ENCODE measurements at places on chromosomes 6 and 20. TPM values are rescaled to one million over a fixed set of nuclear protein-coding genes. Genes with fewer than 3 reads are reported as not detected.

Gene KIF25
- not detected for total RNA-seq

Gene SLC52A3
- not detected for total RNA-seq

Gene EIF6
- 91.3 TPM for total RNA-seq

Gene LCA5
- 0.15 TPM for total RNA-seq

Gene LTB
- total RNA-seq, result 1,194 TPM

Gene CRYBG1
- 59.2 TPM for total RNA-seq

Gene SOBP
- 0.38 TPM for total RNA-seq

Gene PTCRA
- total RNA-seq, result not detected

Gene E2F1
- 60.0 TPM for total RNA-seq

Gene SLC2A4RG
- 90.4 TPM for total RNA-seq

Gene SPTLC3
- not detected for total RNA-seq

Gene VSX1
- not detected for total RNA-seq

Gene OTOR
- not detected for total RNA-seq

Gene PSORS1C2
- total RNA-seq, result not detected

Gene SLC17A9
- total RNA-seq, result 5.8 TPM

Gene ZC3H12D
- total RNA-seq, result 37.4 TPM

Gene SPO11
- not detected for total RNA-seq

Gene TRDN
- total RNA-seq, result not detected

Gene PLCG1
- 267 TPM for total RNA-seq

Gene KCNQ5
- 4.7 TPM for total RNA-seq

Gene IER3
- 13.1 TPM for total RNA-seq

Gene VGLL2
- not detected for total RNA-seq

Gene ERVFRD-1
- not detected for total RNA-seq

Gene BCL2L1
- total RNA-seq, result 67.7 TPM

Gene SERAC1
- 7.0 TPM for total RNA-seq

Gene SPATA25
- total RNA-seq, result 0.30 TPM

Gene MROH8
- 2.2 TPM for total RNA-seq

Gene SIRPB1
- total RNA-seq, result 7.1 TPM

Gene SLC25A27
- total RNA-seq, result not detected

Gene ASIP
- total RNA-seq, result not detected

Gene GPR63
- 3.5 TPM for total RNA-seq

Gene SLC26A8
- total RNA-seq, result not detected

Gene FOXF2
- total RNA-seq, result not detected

Gene DCDC2
- not detected for total RNA-seq

Gene PLA2G7
- not detected for total RNA-seq

Gene RHAG
- total RNA-seq, result not detected

Gene CENPW
- total RNA-seq, result 54.3 TPM

Gene TCF21
- not detected for total RNA-seq

Gene SLC17A4
- not detected for total RNA-seq

Gene COX4I2
- total RNA-seq, result not detected

Gene SNAP91
- total RNA-seq, result not detected

Gene GDAP1L1
- total RNA-seq, result not detected

Gene C6orf141
- 0.48 TPM for total RNA-seq

Gene PRRT1
- 0.13 TPM for total RNA-seq

Gene TMEM74B
- 1.8 TPM for total RNA-seq

Gene CLVS2
- not detected for total RNA-seq

Gene GINS1
- 28.0 TPM for total RNA-seq

Gene PCK1
- not detected for total RNA-seq

Gene GSTA1
- total RNA-seq, result not detected

Gene TREM1
- total RNA-seq, result not detected

Gene GPR6
- not detected for total RNA-seq

Gene HMGA1
- total RNA-seq, result 269 TPM
